ENCODE measurements at places on chromosomes 1 and 21.
A peak's percentile ranks its signal among the peaks of the same experiment; 100 is the strongest.

DNA sequence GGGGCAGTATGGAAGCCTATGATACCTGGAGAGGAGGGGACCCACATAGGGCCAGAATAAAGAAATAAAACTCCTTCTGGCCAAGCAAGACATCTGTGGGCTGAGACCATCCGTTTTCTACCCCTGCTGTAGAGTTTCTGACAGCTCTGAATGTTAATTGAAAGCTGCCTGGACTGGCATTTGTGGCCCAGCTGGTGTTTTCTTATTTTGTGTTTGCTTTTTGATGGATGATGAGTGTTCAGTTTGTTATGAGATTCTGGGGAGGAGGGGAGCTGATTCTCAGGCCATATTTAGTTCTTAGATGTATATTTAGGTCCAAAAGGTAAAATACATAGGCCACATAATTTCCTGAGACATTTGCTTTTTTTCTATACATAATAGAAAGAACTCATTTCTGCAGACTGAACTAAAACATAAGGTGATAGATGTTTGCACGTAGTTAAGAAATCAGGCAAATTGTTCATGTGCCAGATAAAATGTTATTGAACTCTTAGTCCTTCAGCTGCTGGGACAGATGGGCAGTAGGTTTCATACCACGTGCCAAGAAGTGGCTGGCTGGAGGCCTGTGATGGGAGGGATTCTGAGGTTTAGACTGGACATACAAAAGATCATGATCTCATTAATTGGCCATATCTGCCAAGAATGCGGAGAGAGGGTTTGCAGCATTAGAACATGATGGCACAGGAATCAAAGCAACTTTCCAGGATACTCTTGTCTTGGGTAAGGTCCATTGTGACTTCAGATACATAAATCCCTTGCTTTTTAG lies 54.1 kb downstream of the DSCAM start:
- no peak for DNase-seq

- peak; percentile 17 for DNase-seq
These were observed 12.0 kb downstream of the PRDX6 start for GRCh38 chr1:173489149-173489600.

GRCh38 chr1:231923491-231924041 lies 297.0 kb downstream of the DISC1 start:
- no peak for DNase-seq

GRCh38 chr1:25808481-25809244 lies 8.7 kb downstream of the SELENON start:
- no peak for DNase-seq

DNA sequence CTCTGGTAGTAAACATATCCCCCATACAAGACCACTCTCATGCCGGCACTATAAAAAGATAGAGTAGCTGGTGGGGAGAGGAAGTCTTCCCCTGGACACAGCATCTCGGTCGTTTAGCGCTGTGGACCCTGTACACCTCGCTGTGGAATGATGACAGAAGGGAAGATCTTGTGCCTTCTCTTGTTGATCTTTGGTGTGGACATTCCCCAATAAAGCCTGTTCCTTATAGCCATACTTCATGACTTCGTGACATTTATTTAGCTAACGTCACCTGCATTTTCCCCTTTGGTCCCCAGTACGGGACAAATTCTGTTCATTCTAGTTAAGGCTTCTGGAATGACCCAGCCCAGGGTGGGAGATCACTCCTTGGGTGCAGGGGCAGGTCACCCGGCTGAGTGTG lies 24.9 kb upstream of the MAP10 start:
- DNase-seq = no peak

- no peak for DNase-seq
These were observed 4.8 kb upstream of the ASB17 start for GRCh38 chr1:75937034-75937433.

- peak; percentile 49 for DNase-seq
These were observed 102.9 kb downstream of the FASLG start for GRCh38 chr1:172761581-172762486.

DNA sequence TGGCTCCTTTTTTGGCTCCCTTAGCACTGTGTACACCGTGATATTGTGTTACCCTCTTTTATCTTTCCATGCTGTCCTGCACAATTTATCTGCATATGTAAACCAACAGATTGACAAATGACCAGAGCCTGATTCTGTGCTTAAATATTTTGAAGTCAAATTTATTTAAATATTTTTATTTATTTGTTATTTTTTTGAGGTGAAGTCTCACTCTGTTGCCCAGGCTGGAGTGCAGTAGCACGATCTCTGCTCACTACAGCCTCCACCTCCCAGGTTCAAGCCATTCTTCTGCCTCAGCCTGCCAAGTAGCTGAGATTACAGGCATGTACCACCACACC lies 12.8 kb downstream of the PMF1 start:
- DNase-seq = no peak

- DNase-seq = no peak
These were observed 631.0 kb upstream of the TMPRSS15 start for GRCh38 chr21:19034560-19034959.

GRCh38 chr1:221439747-221440501 lies 302.0 kb downstream of the DUSP10 start:
- peak; percentile 93 for DNase-seq

- DNase-seq = no peak
These were observed 42.7 kb downstream of the RHOU start for GRCh38 chr1:228778026-228778425.

- no peak for DNase-seq
These were observed 195.9 kb upstream of the POU3F1 start for GRCh38 chr1:38242506-38242905.

- DNase-seq = no peak
These were observed 21.4 kb upstream of the BLACAT1 start for GRCh38 chr1:205477121-205477758.

- no peak for DNase-seq
These were observed 3.7 kb upstream of the ALX3 start for GRCh38 chr1:110074166-110074565.

- no peak for DNase-seq
These were observed 54.1 kb downstream of the SLC35D1 start for GRCh38 chr1:66999640-67000400.

- DNase-seq = peak; percentile 79
These were observed 5.5 kb upstream of the ELOVL1 start for GRCh38 chr1:43373066-43373940.

DNA sequence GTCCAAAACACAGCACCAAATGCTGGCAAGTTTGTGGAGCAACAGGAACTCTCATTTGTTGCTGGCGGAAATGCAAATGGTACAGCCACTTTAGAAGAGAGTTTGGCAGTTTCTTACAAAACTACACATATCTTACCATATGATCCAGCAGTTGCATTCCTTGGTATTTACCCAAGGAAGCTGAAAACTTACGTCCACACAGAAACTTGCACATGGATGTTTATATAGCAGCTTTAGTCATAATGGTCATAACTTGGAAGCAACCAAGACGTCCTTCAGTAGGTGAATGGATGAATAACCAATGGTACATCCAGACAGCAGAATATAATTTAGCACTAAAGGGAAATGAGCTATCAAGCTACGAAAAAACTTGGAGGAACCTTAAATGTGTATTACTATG lies 66.4 kb downstream of the MARK1 start:
- no peak for DNase-seq

DNA sequence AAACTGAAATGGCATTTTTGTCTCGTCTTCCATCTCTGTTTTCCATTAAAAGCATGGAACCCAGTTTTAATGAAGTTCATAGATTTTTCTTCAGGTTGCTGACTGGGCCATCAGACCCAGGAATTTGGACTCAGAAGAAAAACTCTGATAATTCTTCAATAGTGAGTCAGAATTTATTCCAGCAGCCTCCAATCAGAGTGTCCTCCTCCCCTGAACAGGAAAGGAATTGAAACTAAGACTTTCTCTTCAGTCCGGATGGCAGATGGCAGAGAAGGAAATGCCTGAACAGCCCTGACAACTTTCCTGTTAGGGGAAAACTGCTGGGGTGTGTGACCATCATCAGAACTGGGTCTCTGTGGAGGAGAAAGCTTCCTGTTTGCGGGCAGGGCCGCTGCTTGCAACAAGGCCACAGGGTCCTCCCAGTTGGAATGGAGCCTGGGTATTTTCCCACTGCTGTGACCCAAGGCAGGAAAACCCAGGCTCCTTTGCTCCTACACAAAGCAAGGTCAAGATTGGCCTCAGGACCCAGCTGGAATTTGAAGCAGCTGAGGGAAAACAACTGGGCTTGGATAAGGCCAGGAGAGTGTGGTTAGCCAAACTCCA lies 20.7 kb downstream of the CD34 start:
- DNase-seq = peak; percentile 99

GRCh38 chr1:23478896-23479665 lies 4.9 kb downstream of the ASAP3 start:
- peak; percentile 42 for DNase-seq

DNA sequence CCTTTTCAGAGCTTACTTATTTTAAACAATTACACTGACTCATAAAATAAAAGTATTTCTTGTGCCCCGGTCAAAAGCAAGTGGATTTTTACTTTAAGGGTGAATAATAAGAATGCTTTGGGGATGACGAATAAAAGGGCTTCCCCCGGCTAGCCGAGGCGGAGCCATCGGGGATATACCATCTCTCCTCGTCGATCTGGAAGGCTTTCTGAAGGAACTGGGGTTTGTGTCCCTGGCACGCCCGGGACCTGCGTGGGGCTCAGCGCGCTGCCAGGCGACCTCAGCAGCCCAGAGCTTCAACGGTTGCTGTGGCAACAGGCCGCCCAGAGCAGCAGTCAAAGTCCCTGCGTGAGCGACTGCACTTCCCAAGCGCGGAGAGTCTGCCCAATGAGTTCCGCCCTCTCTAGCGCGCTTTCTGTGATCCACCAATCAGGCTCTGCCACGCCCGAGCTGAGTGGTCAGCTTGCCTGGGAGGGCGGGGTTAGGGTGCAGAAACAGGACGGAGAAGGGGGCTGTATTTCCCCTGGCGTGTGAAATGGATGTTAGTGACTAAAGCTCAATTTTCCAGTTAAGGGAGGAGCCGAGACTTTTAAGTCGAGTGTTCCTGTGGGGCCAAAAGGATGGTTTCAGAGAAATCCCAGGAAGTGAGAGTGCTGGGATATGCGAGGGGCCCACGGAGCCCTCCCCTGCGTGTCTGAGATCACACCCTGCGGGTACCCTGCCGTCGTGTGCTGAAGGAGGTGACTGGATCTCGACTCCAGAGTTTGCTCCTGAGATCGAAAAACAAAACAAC lies 33.0 kb upstream of the MGST3 start:
- peak; percentile 98 for DNase-seq

DNA sequence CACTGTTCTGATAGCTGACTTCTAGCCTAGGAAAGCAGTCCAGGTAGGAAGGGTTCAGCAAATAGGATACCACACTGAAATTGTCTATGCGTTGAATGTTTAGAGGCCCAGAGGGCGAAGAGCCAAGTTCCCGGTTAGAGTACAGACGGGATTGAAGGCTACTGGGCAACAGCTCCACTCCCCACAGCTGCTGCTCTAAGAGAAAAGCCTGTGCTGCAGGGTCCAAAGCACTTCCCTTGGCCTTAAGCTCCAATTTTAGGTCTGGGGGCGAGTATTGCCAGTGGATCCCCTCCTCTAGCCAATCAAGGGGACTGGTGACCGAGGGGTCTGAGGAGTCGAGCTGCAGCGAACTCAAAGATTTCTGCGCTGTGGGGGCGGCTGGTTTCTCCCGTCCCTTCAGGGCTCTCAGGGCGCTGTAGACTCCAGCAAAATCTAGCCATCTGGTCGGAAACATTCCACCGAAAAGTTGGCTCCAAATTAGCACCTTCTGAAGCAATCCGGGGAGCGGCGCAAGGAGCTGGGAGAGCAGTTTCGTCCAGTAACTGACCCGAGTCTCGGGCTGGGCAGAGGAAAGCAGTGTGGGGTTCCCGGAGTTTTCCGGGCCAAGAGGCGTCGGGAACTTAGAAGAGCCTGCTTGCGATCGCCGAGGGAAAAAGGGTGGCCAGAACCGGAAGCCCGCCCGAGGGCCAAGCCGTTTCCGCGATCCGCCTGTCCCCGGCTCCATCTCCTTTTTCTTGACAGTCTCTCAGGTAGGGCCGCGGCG lies 748 bp downstream of the PPP1R15B start:
- DNase-seq = peak; percentile 63

GRCh38 chr1:164780863-164781262 lies 221.9 kb downstream of the PBX1 start:
- DNase-seq = no peak

- no peak for DNase-seq
These were observed 37.6 kb downstream of the SYT6 start for GRCh38 chr1:114116086-114116485.

DNA sequence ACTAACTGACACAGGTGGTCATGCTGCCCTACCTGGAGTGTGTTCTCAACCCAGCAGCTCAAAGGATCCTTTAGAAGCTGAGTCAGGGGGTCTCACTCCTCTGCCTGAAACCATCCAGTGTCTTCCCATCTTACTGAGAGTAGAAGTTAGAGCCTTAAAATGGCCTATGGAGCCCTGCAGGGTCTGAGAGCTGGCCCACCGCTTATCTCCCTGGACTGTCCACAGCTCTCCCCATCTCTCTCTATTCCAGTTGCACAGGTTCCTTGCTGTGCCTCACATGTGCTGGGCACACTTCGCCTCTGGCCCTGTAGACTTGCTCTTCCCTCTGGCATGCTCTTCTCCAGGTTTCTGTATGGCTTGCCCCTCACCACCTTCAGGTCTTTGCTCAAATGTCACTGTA lies 148.6 kb upstream of the CACNA1E start:
- no peak for DNase-seq

DNA sequence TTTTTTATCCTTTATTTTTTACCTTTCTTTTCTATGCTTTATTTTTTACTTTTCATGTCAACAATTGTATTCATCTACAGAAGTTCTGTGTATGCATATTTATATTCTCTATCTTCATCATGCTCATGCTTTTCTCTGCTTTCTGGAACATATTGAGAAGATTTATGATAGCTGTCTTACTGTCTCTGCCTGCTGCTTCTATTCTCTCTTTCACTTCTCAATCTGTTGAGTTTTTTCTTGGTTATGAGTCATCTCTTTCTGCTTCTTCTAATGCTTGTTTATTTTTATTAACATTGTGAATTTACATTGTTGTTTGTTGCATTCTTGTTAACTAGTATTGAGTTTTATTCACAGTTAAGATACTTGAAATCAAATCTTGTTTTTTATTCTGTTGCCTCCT lies 22.6 kb downstream of the F5 start:
- no peak for DNase-seq

GRCh38 chr1:88634538-88634937 lies 49.5 kb upstream of the PKN2 start:
- no peak for DNase-seq

- no peak for DNase-seq
These were observed 106.2 kb downstream of the RUNX1 start for GRCh38 chr21:34942911-34943310.

- no peak for DNase-seq
These were observed 14.1 kb downstream of the KCNQ4 start for GRCh38 chr1:40797668-40798010.

GRCh38 chr1:15852036-15852827 lies 4.7 kb downstream of the SPEN start:
- DNase-seq = peak; percentile 36

Measured in dermis blood vessel endothelial cell (primary cell).